ENCODE measurements at places on chromosomes 7 and 10.

GRCh38 chr10:84314275-84314674 lies 14.1 kb upstream of the CCSER2 start:
- DNase-seq = no peak

GRCh38 chr7:102028206-102028826 lies 210.9 kb downstream of the CUX1 start:
- no peak for DNase-seq

GRCh38 chr7:77353407-77353721 lies 62.8 kb downstream of the GSAP start:
- DNase-seq = no peak

- no peak for DNase-seq
Measured at GRCh38 chr10:55668326-55668922, 692.6 kb downstream of the ZWINT start.

DNA sequence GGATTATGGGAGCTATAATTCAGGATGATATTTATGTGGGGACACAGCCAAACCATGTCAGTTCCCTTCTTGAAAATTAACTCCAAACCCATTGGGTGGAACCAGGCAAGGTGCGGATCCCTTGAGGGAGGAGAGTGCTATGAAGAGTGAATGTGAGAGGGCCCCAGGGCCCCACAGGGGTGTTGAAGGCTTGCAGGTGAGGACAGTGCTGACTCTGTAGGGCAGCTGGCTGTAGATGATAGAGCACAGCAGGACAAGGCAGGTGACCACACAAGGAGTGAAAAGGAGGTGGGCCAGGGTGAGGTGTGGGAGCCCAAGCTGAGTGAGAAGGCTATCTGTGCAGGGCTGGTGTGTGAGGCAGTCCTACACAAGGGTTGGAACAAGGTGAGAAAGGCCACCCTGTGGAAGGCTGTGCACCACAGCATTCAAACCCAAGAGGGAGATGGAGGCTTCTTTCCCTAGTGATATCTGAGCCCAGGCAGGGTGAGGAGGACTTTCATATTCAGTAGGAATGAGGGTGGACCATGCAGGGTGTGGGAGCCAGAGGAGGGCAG lies 746.0 kb upstream of the CELF2 start:
- no peak for DNase-seq

GRCh38 chr7:98643236-98643985 lies 26.3 kb downstream of the NPTX2 start:
- DNase-seq = no peak

GRCh38 chr10:114095559-114096337 lies 52.1 kb downstream of the ADRB1 start:
- DNase-seq = no peak

GRCh38 chr7:111138193-111138569 lies 47.3 kb downstream of the LRRN3 start:
- peak; percentile 26 for DNase-seq

DNA sequence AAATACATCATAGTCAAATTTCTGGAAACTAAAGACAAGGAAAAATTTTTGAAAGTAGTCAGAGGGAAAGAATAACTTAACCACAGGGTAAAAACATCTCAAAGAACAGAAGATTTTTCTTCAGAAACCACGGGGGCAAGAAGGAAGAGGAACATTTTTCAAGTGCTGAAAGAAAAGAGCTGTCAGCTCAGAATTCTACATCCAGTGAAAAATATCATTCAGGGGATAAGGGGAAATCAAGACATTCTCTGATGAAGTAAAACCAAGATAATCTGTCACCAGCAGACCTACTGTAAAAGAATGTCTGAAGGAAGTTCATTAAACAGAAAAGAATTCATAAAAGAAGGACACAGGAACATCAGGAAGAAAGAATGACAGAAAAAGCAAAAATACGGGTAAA lies 111.2 kb upstream of the TMEM72 start:
- DNase-seq = no peak

GRCh38 chr10:81696609-81697388 lies 178.2 kb upstream of the NRG3 start:
- no peak for DNase-seq

GRCh38 chr10:133237241-133237587 lies 441 bp upstream of the VENTX start:
- DNase-seq = no peak

DNA sequence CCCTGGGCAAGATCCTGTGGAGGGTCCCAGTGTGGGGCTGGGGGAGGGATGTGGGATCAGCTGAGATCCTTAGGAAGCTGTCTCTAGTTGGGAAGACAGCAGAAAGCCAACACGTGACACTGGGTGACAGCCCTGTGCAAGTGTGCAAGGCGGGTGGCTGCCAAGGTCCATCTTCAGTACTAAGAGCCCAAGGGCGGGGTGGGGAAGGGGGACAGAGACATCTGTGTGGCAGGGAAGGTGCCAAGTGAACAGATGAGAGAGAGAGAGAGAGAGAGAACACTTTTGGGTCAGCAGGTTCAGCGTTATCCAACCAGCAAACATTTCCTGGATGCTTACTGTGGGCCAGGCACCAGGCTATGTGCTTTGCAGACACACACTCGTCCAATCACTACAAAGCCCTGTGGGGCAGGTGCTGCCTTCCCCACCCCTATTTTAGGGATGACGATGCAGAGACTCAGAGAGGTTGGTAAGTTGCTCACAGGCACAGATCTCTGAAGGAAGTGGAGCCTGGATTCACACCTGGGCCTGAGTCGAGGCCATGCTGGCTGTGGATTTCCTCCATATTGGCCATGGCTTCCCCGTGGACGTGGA lies 135.7 kb downstream of the GRK5 start:
- DNase-seq = no peak

GRCh38 chr10:131771634-131772358 lies 129.0 kb upstream of the PPP2R2D start:
- no peak for DNase-seq

DNA sequence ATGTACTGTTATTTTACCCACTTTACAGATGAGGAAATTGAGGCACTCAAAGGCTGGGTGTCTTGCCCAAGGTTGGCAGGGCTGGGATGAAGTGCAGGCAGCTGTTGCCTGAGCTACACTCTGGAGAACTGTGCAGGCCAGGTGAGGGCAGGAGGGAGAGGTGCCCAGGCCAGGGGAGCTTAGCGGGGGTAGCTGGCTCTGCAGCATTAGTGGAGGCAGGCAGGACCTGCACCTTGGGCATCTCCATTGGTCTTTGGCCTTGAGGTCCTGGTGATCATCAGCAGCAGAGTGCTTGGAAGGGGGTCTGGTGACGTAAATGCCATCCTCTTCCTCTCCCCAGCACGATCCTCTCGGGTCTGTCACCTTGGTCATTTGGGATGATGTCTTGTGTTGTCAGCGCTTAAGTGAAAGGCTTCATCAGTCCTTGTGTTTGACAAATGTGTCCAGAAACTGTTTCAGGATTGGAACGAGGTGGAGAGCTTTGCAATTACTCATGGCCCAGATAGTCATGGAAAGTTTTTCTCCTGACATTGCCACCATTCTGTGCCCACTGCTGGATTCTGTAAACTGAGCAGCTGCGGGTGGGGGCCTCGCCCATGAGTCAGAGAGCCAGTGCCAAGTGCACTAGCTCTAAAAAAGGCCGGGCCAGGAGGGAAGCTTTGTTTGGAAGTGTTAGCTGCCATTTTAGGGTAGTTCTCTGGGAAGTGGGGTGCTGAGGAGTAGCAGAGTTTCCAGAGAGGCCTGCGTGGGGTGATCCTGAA lies 47.6 kb downstream of the TSPAN15 start:
- no peak for DNase-seq

GRCh38 chr10:12389154-12389734 lies 39.9 kb downstream of the CAMK1D start:
- DNase-seq = no peak

DNA sequence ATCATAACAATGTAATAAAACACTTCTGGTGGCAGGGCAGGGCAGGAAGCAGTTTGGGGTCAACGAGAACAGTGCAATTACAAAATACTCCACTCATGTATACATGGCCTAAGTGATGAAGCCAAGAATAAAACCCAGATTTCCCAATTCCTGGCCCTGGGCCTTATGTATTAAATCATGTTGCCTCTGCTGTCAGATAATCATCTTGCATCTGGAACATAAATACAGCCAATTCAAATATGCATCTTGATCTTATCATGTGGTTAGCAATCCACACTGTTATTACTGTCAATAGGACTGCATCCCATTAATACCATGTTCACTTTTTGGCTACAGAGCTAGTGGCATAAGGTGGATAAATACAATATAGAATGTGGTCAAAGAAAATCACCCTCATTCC lies 186.5 kb upstream of the SLC25A13 start:
- DNase-seq = no peak

DNA sequence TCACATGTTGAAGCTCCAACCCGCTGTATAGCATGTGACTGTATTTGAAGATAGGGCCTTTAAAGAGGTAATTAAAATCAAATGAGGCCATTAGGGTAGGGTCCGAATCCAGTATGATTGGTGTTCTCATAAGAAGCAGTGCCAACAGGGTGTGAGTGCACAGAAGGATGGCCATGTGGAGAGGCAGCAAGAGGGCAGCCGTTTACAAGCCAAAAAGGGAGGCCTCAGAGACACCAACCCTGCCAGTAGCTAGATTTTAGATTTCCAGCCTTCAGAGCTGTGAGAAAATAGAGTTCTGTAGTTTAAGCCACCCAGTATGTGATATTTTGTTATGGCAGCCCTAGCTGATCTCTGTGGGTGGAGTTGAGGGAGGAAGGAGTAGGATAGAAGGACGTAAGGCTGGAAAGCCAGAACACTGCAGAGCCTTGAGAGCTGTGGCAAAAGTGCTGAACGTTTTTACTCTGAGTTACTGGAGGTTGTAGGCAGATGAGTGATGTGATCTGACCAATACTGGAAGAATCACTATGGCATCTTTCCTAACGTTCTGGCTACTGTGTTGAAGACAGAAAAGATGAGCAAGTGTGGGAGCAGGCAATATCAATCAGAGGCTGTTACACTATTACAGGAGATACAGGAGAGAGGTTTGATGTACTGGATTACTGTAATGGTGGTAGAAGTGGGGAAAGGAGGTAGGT lies 334.9 kb downstream of the ELMO1 start:
- DNase-seq = no peak

- DNase-seq = no peak
Measured at GRCh38 chr7:42053834-42054233, 183.2 kb downstream of the GLI3 start.

DNA sequence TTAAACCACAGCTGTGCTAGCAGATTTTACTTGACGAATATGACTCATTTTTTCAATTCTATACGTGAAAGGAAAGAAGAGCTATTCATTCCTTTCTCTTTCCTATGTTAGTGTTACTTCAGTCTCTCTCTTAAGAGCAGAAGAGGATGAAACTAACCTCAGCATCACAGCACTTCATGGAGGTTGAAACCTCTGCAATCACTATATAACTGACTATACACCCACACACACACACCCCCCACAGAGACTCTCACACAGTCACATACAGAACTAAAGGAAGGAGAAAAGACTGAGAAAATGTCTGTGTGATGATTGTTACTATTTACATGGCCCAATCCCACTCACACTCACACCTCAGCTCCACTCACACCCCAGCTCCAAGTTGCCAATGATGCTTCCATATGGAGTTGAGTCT lies 104.2 kb downstream of the KIF20B start:
- no peak for DNase-seq

GRCh38 chr7:70237831-70238575 lies 639.7 kb downstream of the AUTS2 start:
- DNase-seq = no peak

DNA sequence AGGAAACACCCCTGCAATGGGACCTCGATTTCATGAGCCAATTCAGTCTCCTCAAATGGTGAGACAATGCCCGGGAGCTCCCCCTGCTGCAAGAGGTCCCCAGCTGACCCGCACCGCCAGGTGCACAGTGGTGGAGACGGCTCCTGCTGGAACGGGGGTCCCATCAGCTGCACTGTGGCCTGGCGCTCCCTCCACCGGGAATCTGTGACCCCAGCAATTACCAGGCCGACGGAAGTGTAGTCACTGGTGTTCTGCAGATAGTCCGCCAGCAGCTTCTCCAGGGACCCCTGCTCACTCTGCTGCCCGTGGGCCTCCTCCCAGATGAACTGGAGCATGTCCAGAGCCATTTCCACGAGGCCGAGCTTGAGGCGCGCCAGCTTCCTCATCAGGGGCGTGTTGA lies 64.9 kb upstream of the NKX6-2 start:
- no peak for DNase-seq

GRCh38 chr10:12590675-12591659 lies 241.6 kb downstream of the CAMK1D start:
- no peak for DNase-seq

DNA sequence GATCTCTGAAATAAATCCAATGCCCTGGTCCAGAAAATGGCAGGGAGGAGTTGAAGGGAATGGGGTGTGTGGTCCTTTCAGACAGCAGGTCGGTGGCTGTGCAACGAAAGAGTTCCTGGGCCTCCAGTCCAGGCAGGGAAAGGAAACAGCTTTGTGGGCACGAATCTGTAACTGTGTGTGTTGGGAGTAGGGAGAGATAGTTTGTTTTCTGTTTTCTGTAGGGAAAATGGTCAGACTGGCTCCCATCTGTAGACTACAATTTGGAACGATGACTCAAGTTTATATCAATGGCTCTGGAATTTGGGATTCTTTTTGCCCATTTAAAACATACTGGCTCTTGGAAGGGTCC lies 2.6 kb upstream of the HOXA9 start:
- DNase-seq = no peak

DNA sequence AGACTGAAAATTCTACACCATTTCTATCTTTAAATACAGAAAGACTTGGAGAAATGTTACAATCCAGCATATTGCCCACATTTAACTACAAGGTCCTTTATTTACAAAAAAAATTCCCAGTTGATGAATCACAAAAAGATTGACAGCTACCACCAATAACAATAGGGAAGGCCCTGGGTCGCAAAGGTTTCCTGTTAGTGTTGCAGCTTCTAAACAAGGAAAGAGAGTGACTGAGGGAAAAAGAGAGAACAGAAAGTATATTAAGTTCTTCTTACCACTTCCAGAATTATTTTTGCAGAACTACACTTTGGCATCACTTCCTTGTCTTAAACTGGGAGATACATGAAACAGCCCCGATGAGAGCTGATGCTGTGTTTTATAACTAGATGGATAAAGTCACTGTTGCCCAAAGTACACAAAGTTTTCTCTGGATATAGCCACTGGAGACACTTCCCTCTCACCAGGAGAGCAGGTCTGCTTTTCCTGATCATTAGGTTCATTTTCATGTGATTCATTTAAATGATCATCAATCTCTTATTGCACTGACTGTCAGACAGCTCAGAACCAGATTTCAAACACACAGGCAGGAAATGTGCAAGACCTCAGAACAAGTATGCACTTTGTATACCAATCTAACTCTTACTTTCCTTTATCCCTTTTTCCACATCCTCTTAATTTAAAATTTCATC lies 57.0 kb downstream of the SHTN1 start:
- DNase-seq = no peak

GRCh38 chr7:149261829-149262617 lies at the start of gene ZNF783:
Gene ZNF783, plus strand, starts transcription at chr7:149262196. Its CDS starts 138 bp downstream, at chr7:149262334.
- DNase-seq = peak; percentile 75

DNA sequence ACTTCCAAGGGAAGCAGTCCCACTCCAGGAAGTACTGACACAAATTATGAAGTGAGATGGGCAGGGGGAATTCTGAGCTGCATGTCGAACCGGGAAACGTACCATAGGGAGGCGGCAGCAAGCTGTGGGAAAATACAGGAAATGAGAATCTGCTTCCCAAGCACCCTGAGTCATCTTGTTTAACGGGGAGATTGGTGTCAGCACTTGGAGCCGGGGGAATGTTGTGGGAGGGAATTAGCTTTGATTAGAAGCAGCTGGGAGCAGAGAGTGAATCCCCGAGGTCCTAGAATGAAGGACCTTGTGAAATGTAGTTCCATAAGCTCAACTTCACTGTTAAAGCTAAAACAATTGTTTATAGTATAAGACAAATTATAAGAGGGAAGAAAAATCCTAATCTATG lies 141.4 kb upstream of the PRKCQ start:
- no peak for DNase-seq

- DNase-seq = no peak
Measured at GRCh38 chr10:2284071-2284470, 546.7 kb upstream of the ADARB2 start.

- no peak for DNase-seq
Measured at GRCh38 chr10:37777056-37777455, 80.4 kb downstream of the ZNF248 start.
